Tracheal epithelial cell (primary cell): ENCODE measurements at places on chromosomes 7 and 10. TPM values are rescaled to one million over a fixed set of nuclear protein-coding genes. Genes with fewer than 3 reads are reported as not detected.

Gene GNG11
- total RNA-seq: 1.3 and 8.0 TPM in 2 replicates

Gene GPR15LG
- 3.4 TPM in 2 replicates for total RNA-seq

Gene NFE2L3
- total RNA-seq: 9.4 and 34.7 TPM in 2 replicates

Gene TMEM130
- not detected in 2 replicates for total RNA-seq

Gene TACC2
- 7.0 and 14.7 TPM in 2 replicates for total RNA-seq

Gene TMEM176B
- not detected in 2 replicates for total RNA-seq

Gene HSPA14
- 10.1 and 15.3 TPM in 2 replicates for total RNA-seq

Gene EEPD1
- total RNA-seq: 4.0 and 8.0 TPM in 2 replicates

Gene AMPH
- total RNA-seq: under 0.01 TPM in 1 of 2 replicates, not detected in the other

Gene SPDYE2
- not detected in 2 replicates for total RNA-seq

Gene LDB3
- not detected in 2 replicates for total RNA-seq

Gene MMP21
- not detected in 2 replicates for total RNA-seq

Gene SPDYE16
- total RNA-seq: not detected in 2 replicates

Gene CYP3A7
- not detected in 2 replicates for total RNA-seq

Gene CRYGN
- not detected in 2 replicates for total RNA-seq

Gene KCTD7
- 2.4 and 3.0 TPM in 2 replicates for total RNA-seq

Gene CALHM1
- not detected in 2 replicates for total RNA-seq

Gene CYP2C9
- not detected in 2 replicates for total RNA-seq

Gene LIPJ
- total RNA-seq: not detected in 2 replicates

Gene RAB18
- 49.7 and 50.1 TPM in 2 replicates for total RNA-seq

Gene TAS2R4
- 0.96 and 1.7 TPM in 2 replicates for total RNA-seq

Gene PLEKHS1
- total RNA-seq: under 0.01 TPM in 2 replicates

Gene DOCK4
- total RNA-seq: 7.0 and 10.6 TPM in 2 replicates

Gene FAM20C
- 2.1 and 21.9 TPM in 2 replicates for total RNA-seq

Gene NRCAM
- total RNA-seq: 0.64 and 17.8 TPM in 2 replicates

Gene H2BK1
- total RNA-seq: not detected in 2 replicates

Gene ACSM6
- not detected in 2 replicates for total RNA-seq

Gene SPACDR
- total RNA-seq: 0.48 and 0.85 TPM in 2 replicates

Gene ATRNL1
- total RNA-seq: 0.43 and 0.72 TPM in 2 replicates
